SW 1271 (cell line): ENCODE measurements at places on chromosomes 3 and 15.

DNA sequence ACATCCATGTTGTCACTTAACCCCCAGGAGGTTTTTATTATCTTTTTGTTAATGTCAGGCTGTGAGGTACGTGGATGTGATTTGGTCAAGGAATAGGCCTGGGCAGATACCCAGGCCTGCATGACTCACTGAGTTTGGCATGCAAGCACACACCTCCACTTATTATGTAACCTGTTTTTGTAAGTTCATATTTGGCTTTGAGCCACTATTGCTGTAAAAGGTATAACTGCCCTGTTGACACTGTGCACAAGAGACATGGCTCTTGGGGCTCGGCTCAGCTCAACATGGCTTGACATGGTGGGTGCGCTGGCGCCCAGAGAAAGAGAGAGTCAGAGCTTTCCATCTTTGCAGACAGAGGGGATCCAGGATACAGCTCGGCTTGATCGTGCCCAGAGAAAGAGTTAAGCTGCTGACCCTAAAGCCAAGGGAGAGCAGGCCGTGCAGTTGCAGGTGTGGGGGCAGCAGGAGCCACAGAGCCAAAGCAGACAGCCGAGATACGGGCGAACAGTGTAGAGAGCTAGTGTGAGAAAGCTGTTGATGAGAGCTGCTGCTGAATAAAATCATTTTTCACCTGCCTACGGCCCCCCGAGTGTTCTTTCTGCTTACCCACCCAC, 67.9 kb upstream of the UNC13C start:
- no peak for DNase-seq

DNA sequence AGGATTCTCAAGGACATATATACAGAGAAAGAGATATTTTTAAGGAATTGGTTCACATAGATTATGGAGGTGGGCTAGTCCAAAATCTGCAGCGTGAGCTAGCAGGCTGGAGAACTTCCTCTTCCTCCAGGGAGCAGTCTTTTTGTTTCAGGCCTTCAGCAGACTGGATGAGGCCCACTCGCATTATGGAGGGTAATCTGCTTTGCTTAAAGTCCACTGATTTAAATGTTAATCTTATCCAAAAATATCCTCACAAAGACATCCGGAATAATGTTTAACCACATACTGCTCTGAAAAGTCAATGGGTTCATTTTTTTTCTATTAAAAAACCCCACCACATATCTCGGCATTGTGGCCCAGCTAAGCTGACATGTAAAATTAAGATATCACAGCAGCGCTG, 22.2 kb upstream of the NRROS start:
- DNase-seq: no peak

- no peak for DNase-seq
These were observed 794.7 kb upstream of the GBE1 start for GRCh38 chr3:82556113-82556512.

GRCh38 chr15:31799715-31800321, 230.5 kb upstream of the CHRNA7 start:
- DNase-seq: no peak

DNA sequence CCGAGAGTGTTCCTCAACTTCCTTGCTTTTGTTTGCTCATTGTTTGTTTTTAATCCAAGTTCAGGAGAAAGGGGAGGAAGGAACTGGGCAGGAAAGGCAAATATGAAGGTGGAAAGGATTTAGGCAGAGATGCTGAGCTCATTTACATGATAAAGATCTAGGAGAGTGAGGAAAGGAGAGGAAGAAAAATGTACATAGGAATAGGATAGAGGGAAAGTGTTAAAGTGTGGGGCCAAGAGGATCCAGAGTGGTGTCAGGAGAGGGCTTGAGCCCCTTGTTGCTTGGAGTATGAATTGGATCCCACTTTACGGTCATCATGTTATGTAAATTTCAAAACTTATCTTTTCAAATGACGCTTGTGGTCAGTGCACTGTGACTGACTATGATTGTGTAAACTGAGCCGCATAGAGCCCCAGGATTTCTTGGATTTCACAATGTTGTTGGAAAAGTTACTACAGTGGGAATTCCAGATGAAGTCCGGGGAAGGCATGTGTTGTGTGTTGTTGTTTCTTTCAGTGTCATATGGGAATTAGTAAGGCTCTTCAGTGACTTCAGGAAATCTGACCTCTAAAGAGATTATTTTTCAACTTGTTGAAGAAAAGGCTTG, 15.0 kb upstream of the PLD1 start:
- no peak for DNase-seq

DNA sequence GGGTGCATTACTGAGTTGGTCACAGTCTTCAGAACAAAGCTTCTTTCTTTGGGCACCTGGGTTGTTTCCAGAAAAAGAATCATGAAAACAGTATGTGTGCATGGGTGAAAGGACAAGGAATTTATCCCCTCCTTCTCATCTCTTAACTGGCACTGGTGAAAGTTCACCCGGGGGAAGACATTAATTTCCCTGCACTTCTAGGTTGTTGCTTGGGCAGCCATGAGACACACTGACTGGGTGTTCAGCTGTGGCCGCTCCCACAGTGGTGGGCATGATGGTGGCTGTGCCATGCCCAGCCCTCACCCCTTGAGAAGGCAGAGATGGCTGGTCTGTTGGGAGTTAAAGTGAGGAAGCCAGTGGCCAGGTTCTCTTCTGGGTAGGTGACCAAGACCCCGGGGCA, 16.6 kb upstream of the KY start:
- no peak for DNase-seq

- no peak for DNase-seq
These were observed 602 bp upstream of the SLTM start for GRCh38 chr15:58934114-58934447.

DNA sequence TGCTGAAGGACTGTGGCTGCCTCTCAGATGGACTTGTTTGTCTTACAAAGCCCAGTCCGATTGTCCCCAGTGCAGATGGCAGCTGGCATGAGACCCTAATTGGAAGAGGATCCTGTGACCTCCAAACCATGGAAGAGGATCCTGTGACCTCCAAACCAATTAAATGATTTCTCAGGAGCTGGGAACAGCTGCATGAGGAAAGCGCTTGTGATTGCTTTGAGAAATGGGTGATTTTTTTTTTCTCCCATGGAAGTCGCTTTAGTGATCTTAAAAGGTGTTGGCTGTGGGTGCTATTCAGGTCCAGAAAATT, 68.4 kb upstream of the LARS2 start:
- no peak for DNase-seq

DNA sequence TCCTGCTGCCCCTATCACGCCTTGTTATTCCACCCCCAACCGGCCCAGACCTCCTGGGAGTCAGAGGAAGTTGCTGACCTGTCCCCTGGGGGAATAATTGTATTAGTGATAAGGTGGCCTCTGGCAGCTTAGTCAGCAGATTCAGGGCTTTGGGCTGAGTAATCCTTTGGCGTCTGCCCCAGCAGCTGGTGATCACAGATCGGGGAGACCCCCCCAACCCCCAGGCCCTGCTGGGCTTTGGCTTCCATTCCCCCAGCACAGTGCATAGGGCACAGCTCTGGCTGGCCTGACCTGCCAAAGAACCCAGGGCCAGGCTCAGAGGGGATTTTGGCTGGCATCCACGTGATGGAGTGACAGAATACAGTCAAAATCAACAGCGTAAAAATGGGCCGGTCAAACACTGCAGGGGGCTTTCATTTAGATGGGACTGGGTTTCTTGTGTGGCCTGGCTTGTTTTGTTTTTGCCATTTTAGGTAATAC, 3.9 kb upstream of the NR2E3 start:
- DNase-seq: no peak

GRCh38 chr3:150074697-150075416, 104.2 kb upstream of the PFN2 start:
- DNase-seq: no peak

- DNase-seq: no peak
These were observed 465 bp downstream of the RUVBL1 start for GRCh38 chr3:128123156-128123537.

DNA sequence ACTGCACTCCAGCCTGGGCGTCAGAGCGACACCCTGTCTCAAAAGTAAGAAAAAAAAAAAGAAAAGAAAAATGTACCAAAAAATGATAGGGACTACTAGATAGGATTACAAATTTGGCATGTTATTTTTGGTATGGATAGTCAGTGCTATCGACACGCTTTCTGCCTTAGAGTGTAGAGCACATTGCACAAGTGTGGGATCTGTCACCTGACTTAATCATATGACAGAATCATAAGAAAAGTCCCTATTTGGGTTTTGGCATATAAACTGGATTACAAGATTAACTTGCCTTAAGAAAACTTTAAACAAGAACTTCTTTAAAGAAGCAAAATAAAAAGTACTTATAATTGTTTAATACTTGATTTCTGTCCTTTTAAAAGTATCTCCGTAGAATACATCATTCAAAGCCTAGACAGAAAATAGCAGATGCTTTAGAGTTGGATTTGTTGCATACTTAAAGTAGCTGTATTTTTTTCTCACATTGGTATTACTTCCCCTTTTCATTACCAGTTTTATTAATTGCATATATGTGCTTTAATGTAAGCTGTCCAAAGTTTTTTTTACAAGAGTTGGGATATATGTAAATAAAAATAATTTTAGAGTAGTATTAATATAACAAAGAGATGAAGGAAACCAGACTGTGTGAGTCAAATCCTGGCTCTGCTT, 7.8 kb downstream of the ATP6V1A start:
- no peak for DNase-seq

DNA sequence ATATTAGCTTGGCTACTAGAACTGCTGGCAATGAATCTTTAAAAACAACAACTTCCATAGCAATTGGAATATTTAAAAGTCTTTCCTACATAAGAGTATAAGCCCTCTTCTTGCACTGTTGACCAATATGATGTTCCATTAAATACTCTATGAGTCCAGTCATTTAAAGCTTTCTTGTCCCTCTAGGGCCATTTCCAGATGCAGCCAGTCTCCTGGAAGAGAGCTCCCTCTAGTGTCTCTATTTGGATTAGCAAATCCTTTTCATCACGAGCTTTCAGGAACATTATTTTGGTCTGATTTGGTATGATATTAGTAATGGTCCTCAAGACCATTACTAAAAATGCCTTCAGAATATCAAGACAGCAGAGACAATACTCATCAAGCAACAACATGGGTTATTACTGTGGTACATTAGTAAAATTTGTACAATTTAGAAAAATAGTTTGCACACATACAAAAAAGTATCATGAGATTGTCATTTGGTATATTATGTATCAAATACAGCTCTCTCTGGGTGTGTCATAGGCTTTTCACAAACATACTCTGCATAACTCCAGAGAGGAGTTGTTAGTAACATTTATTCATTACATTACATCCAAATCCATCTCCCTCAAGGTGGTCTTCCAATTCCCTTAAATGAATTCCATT, 101.3 kb downstream of the DPH6 start:
- DNase-seq: peak; percentile 28

DNA sequence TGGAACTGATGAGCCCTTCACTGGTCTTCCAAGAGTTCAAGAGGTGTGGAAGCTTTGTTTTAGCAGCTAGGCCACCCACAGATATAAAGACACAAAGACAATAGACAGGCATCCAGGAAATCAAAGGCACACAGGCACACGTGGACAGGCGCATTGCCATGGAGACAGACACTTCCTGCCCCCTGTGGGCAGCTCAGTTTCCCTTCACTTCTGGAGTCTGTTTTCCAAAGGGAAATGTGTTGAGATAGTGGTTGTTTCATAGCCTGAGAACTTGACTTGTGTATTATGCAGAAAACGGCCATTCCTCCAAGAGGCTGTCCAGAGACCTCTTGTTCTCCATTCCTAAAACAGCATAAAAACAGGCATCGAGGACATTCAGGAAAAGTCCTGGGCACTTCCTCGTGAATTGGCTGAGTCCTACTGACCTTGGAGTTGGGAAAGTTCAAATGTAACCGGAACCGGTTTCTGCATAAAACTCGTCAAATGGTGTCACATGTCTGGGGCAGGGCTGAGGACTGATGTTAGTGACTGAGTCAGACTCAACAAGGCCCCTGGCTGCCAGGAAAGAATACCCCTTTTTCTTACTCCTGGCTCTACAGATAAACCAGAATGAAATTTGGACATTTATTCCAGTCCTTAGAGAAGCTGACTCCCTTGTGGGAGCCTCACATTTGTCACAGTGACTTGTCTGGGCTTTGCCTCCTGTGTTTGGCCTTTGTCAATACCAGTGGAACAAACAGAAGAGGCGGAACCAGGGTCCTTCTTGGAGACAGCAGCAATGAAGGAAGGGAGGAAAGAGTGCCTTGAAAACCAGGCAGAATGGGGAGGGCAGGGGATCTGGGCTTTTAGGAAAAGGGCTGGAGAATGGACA, 1.3 kb downstream of the ALPK3 start:
- DNase-seq: no peak

DNA sequence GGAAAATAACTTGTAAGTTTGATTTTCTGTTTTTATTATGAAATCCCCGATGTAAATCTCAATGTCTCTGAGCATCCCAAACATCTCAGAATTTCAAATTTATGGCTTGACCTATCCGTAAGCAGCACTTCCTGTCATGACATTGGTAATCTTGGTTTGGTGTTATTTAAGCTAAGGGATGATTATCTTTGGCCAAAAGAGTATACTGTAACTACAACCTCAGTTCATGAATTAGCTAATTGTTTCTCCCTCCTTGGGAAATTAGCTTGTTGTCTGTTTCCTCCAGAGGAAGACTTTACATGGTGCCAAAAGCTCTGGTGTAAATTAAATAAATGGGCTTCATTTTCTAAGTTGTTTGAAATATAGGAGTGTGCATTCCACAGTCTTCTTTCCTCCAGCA, 28.1 kb upstream of the SPRED1 start:
- no peak for DNase-seq

DNA sequence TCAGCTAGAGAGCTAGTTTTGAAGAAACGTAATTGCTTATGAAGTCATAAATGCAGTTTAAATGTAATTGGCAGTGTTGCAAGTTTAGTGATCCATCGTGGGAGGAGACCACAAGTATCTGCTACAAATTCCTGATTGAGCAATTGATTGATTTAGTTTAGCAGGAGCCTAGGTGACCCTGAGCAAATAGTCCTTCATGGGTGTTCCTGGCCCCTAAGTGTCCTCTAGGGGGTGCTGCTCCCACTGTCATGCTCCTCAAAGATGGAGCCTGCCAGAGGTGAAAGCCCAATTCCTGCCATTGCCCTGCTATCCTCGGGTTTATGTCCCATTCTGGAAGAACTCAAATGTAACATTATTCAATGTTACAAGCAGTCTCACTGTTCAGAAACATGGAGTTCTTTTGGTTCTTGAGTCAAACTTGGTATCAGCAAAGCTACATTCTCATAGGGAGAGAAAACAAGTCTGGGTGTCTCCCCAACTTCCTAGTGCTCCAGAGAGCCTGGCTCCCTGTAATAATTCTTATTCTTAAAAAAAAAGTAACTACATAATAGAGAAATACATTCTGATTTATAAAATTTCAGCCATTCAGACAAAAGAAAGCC, 29.8 kb upstream of the SENP5 start:
- no peak for DNase-seq

DNA sequence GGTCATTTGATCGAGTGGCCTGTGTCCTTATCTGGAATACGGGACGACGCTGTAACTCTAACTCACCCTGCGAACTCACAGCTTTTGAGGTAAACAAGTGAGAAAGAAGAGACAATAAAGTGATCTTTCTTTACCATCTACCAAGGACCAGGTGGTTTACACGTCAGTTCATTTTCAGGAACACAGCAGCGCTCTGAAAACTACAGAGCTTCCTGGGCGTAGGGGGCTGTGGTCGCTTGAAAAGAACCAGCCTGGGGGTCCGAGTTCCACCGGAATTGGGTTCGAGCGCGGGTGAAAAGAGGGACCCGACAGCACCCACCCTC, 357 bp downstream of the KIAA1143 start:
- DNase-seq: no peak

GRCh38 chr3:46948830-46949671, 27.5 kb downstream of the CCDC12 start:
- DNase-seq: no peak

- no peak for DNase-seq
These were observed 930 bp downstream of the CYP8B1 start for GRCh38 chr3:42874749-42875148.
